ENCODE measurements at places on chromosomes 2 and 18. TPM values are rescaled to one million over a fixed set of nuclear protein-coding genes. Genes with fewer than 3 reads are reported as not detected.

GRCh38 chr2:160305081-160305750, 105.1 kb upstream of the ITGB6 start:
- H3K27ac ChIP-seq = no peak overlapping the region
- peaks cover 38% of the 10 kb centered on the region for H3K36me3 ChIP-seq
- H3K27me3 ChIP-seq = no peaks in the 10 kb centered on the region
- DNase-seq = no peak
- peaks cover 11% of the 10 kb centered on the region for H3K4me1 ChIP-seq

GRCh38 chr18:3839581-3839981, 389.6 kb downstream of the TGIF1 start:
- H3K4me1 ChIP-seq = no peaks in the 10 kb centered on the region
- DNase-seq = no peak
- no peak overlapping the region for H3K27ac ChIP-seq
- H3K27me3 ChIP-seq = peaks cover 9% of the 10 kb centered on the region
- no peaks in the 10 kb centered on the region for H3K36me3 ChIP-seq

DNA sequence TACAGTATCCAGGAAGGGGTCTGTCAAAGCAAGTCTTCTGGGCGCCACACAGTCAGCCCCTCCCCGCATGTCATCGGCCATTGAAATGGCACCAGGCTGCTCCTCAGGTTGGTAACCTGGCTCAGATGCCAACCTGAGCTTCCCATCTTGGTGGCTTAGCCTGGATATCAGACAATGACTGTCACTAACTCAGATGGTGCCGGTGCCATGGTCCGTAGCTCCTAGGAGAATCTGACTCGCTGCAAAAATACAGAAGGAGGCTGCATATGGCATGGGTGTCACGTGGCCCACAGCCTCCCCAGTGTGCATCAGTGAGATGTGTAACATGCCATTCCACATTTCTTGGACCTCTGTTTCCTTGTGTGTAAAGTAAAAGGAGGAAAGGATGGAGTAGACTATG, 3.2 kb downstream of the NOSTRIN start:
- no peak overlapping the region for H3K27ac ChIP-seq
- no peak overlapping the region for H3K4me3 ChIP-seq
- peaks cover 18% of the 10 kb centered on the region for H3K4me1 ChIP-seq
- H3K27me3 ChIP-seq = peaks cover 3% of the 10 kb centered on the region
- no peak for DNase-seq

The UNC80 gene
- total RNA-seq = not detected

The CAVIN2 gene
- total RNA-seq = not detected
